Activated naive CD4-positive, alpha-beta T cell (primary cell): ENCODE measurements at places on chromosomes 1 and 21.

- no peak for DNase-seq
These were observed 10.3 kb downstream of the SRSF11 start for GRCh38 chr1:70231475-70231874.

GRCh38 chr1:210310562-210311153, 18.0 kb upstream of the HHAT start:
- no peak for DNase-seq

- DNase-seq: peak; percentile 91
These were observed 4.4 kb downstream of the ENTREP3 start for GRCh38 chr1:155250633-155251449.

- no peak for DNase-seq
These were observed 1094.0 kb upstream of the B3GALT2 start for GRCh38 chr1:194280463-194280862.

- DNase-seq: no peak
These were observed 75.1 kb upstream of the GNG12 start for GRCh38 chr1:67908250-67908936.

DNA sequence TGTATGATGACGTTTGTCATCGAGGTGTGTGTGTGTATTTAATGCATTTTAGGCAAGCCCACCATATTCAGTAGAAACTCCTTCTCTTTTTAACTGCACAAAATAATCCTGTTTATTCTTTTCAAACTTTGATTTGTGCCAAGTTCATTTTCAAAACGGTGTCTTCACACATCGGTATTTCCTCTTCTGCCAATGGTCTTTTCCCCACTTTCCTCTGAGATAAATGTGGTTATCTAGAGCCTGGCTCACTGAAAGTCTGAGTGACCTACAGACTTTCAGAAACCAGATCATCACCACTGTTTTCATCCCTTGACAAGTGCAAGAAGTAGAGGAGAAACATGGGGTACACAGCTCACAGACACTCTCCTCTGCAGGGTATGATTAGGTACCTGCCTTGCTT, 69.4 kb downstream of the GPATCH2 start:
- no peak for DNase-seq

GRCh38 chr1:18723206-18723605, 92.6 kb downstream of the PAX7 start:
- no peak for DNase-seq

DNA sequence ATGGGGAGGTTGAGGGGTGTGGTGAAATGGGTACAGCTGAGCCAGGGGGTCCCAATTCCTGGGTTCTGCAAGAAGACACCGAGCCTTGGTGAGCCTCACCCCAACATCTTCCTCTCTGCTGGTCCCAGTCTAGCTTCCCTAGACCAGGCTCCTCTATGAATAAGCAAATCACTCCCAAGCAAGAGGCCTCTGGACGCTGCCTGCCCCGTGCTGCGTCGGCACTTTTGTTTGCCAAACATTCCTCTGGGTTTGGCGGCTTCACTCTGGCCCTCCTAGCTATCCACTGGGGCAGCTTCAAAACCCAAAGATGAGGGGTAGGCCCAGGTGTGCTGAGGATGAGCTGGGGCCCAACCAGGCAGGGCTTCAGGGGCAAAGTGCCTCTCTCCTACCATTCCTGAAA, 137.1 kb upstream of the CD34 start:
- DNase-seq: no peak

- DNase-seq: no peak
These were observed 499 bp upstream of the C4BPB start for GRCh38 chr1:207088161-207088560.

GRCh38 chr1:227889863-227890405, 57.8 kb downstream of the WNT9A start:
- DNase-seq: no peak

DNA sequence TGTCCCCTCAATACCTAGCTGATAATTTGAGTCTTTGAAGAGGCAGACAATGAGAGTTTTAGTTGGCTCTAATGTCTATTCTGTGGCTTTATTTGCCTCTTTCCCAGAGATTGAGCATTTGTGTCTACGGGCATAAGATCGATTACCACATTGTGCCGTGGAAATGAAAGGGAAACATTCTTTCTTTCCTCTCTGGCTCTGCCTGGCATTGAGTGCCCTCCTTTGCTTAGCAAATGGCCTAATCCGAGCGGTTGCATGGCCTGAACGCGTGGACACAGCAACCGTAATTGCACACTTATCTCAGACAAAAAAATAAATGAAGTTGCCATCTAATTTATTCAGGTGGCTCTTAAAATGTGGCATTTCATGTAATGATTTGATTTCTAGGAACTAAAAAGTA, 247.9 kb downstream of the ADGRL2 start:
- DNase-seq: no peak

GRCh38 chr1:186994897-186995296, 166.1 kb downstream of the PLA2G4A start:
- DNase-seq: no peak

GRCh38 chr1:173414136-173414535, 63.0 kb upstream of the PRDX6 start:
- DNase-seq: no peak

GRCh38 chr1:19101244-19101643, 108.8 kb downstream of the UBR4 start:
- DNase-seq: no peak
